Colonic mucosa (tissue), 4 donors: ENCODE measurements at places on chromosomes 6 and 20. TPM values are rescaled to one million over a fixed set of nuclear protein-coding genes. Genes with fewer than 3 reads are reported as not detected.

GRCh38 chr6:19210849-19211590 lies 626.1 kb upstream of the ID4 start:
- DNase-seq, result no peak
- H3K4me3 ChIP-seq, result no peak overlapping the region
- H3K27me3 ChIP-seq, result no peaks in the 10 kb centered on the region
- H3K4me1 ChIP-seq, result no peaks in the 10 kb centered on the region

DNA sequence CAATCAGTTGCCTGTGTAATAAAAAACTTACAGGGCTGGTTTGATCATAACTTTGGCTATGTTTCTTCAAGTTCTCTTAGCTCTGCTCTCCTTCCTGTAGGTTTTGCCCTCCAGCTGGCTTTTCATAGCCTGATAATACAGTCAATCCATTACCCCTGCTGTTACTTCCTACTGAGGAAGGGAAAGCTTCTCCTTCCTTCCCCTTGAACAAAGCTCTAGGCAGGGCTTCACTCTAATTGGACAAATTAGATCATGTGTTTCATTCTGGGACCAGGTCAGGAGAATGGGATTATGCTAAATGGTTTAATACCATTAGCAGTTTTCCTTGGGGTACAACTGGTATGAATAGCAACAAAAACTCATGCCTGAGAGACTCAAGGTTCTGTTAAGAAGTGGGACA lies 106.8 kb upstream of the MCHR2 start:
- H3K4me3 ChIP-seq, result no peak overlapping the region
- H3K27me3 ChIP-seq, result no peaks in the 10 kb centered on the region
- no peak overlapping the region for H3K27ac ChIP-seq
- H3K4me1 ChIP-seq, result no peaks in the 10 kb centered on the region

DNA sequence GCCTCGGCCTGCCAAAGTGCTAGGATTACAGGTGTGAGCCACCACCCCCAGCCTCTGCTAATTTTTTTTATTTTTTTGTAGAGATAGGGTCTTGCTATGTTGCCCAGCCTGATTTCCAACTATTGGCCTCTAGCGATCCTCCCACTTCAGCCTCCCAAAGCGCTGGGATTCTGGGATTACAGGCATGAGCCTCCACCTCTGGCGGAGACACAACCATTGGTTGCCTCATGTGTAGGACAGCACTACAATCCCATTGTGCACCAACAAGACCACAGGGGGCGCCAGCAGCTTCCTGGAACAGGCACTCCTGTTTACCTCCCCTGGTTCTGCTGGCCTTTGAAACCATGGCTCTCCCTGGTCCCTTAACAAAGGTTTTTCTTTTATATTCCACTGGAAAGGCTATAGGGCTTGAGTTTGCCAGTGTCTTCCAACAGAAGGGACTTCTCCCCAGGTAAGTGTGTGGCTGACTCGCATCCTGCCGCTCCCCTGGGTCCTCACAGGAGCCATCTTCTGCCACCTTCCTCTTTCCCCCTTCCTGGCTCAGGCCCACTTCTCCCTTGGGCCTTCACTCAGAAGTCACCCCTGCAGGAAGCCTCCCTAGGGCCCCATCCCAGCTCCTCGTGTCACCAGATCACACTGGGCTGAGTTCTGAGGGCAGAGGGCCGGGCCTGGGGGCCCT lies 39.2 kb upstream of the TLDC2 start:
- DNase-seq, result peak; percentile 84
- no peaks in the 10 kb centered on the region for H3K36me3 ChIP-seq
- H3K4me1 ChIP-seq, result peaks cover 10% of the 10 kb centered on the region
- H3K27ac ChIP-seq, result peak overlapping the region; percentile 44
- H3K27me3 ChIP-seq, result no peaks in the 10 kb centered on the region

DNA sequence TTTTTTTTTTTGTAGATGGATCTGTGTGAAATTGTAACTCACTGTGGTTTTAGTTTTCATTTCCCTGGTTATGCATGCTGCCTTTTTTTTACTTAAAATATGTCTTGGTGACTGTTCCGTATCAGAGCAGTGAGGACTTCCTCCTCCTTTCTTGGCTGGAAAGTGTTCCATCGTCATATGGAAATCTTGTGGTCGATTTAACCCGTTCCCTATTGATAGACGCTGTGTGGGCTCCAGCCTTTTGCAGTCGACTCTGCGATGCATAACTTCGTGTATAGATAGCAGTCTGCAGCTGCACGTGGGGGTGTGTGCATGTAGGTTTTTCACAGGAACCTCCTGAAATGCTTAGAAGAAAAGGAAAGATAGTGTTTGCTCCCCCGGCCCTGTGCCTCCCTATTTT lies 28.1 kb upstream of the PNPLA1 start:
- no peak overlapping the region for H3K4me3 ChIP-seq
- no peaks in the 10 kb centered on the region for H3K36me3 ChIP-seq
- H3K4me1 ChIP-seq, result peaks cover 4% of the 10 kb centered on the region
- no peak overlapping the region for H3K27ac ChIP-seq

- H3K4me3 ChIP-seq, result no peak overlapping the region
- DNase-seq, result no peak
- H3K36me3 ChIP-seq, result no peaks in the 10 kb centered on the region
- H3K27me3 ChIP-seq, result no peaks in the 10 kb centered on the region
These were observed 127.8 kb downstream of the CD109 start for GRCh38 chr6:73823832-73824231.

DNA sequence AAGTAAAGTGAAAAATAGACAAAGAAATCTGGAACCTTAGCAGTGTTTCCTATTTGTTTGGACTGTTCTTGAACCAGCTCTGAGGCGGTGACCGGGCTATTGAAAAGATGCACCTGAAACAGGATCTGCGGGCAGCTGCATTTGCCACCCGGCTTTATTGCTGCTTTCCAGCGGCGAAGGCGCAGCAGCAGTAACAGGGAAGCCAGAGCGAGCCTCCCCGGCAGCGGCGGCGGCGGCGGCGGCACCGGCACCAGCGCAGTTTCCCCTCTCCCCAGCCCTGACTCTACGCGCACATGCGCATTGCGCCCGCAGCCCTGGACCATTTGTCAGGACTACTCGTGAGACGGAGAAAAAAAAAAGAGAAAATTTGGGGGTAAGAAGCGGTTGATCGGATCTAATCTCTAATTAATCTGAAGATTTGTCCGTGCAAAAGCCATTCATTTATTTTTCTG lies at the start of gene L3MBTL3:
Gene L3MBTL3, plus strand, starts transcription at position 290 of the 452 bp plus-strand sequence. CDS start 24,119 bp downstream, outside the sequence.
- H3K4me3 ChIP-seq, result peak within 1 kb of the TSS; percentile 76
- peak; percentile 94 for DNase-seq
- H3K27ac ChIP-seq, result peak within 1 kb of the TSS; percentile 79
- H3K27me3 ChIP-seq, result no peaks in the 10 kb centered on the region

Gene TAB2
- 81.3 TPM for total RNA-seq

Gene FAM50B
- 3.9 TPM for total RNA-seq

Gene ZNF334
- 1.3 TPM for total RNA-seq

Gene DEFB132
- total RNA-seq, result not detected

Gene PXDC1
- 8.8 TPM for total RNA-seq

Gene SLC35D3
- total RNA-seq, result 0.32 TPM

Gene RIPOR3
- total RNA-seq, result 2.9 TPM
